ENCODE measurements at places on chromosomes 1 and 21.

GRCh38 chr1:221675880-221676800, 65.7 kb downstream of the DUSP10 start:
- no peak for DNase-seq

DNA sequence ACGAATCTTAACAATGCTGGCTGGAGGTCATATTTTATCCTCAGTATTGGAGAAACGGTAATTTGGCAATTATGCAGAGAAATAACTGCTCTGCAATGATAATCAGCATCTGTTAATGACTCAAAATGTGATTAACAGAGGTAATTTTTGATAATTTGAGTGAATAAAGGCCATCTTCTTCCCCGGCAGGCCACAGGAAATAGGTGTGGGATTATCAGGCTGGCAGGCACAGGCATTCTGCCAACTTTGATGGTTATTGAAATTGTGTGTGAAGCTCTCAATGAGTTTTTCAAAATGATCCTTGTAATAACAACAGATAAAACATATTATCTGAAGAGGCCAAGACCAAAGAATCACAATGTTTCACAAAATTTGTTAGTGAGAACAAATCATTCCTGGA, 309.0 kb downstream of the PTGER3 start:
- DNase-seq = no peak

DNA sequence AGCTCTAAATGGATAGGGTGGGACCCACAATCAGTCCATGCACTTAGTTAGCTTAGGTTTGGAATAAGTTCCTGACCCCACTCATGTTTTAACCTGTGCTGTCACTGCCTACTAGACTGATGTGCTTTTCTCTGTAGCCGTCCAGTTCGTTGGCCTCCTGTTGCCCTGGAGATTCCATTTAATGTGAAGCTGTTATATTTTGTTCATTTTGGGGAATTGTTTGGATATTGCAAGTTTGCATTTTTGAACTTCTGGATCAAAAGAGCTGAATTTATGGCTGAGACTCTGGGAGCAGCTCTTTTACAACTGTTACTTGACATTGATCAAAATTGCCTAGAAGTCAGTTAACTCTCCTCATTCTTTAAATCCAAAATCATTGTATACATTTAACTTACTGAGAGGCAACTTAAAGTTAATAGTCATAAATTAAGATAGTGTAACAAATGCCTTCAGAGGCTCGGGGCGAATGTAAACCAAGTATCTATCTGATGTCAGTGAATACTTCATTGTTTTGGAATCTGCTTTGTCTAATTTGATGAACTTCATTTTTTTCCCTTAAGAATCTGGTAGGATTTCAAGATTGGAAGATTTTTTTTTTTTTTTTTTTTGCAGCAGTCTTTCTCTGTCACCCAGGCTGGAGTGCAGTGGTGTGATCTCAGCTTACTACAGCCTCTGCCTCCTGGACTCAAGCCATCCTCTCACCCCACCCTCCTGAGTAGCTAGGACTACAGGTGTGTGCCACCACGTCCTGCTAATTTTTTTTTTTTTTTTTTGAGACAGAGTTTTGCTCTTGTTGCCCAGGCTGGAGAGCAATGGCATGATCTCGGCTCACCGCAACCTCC, 38.1 kb downstream of the MIGA1 start:
- DNase-seq = no peak

DNA sequence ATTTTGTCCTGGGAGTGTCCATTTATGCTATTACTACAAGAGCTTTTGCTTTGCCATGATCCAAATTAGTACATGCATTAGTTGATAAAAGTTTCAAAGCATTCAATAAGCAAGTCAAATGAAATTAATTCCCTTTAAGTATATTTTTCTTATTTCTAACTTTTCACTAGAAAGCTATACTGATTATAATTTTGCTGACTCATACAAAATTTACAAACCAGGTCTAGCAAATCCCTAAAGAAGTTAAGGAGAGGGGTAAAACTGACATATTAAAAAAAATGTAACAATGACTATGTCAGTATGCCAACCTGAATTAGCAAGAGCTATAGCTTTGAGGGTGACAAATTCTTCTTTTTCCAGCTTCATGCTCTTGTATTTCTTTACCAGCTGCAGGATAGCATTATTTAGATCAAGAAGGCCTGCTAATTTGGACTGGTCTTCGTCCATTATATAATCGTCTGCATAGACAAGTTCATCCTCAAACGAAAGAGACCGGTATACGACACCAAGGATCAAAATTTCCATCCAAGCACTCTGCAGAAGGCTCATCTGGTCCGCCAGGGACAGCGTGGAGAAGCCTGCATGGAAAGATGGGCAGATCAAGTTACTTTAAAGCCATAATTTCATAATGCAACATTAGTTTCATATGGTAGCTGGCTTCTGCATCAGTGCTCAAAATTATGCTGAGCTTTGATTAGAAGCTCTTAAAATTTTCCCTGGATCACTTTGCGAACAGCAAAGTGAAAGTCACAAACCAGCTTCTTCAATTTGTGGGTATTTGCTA, 95.8 kb upstream of the USH2A start:
- DNase-seq = no peak

DNA sequence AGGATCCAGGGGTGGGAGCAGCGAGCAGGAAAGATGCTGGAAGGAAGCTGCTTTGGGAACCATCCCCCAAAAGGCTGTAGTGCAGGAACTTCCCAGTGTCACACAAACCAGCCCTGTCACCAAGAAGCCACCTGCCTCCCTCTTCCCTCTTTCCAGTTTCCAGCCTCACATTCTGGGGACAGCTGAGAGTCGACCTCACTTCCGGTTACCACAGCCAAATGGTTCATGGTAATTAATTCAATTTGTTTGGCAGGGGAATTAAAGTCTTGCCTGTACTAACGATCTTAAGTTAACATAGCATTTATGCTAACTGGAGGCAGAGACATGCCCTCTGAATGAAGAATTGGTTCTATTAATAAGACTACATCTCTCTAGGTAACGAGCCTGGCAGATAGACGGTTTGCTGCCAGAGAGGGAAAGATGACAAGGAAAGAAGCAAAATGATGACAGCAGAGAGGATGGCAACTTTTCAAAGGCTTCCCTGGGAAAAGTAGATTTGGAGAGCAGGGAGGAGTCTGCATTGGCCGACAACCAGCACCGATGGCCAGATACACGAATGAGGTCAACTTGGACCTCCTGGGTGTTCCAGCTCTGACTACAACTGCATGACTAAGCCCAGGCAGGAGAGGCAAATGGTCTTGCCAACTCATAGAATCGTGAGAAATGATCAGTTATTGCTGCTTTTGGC, 64.1 kb downstream of the TMCO4 start:
- DNase-seq = no peak

DNA sequence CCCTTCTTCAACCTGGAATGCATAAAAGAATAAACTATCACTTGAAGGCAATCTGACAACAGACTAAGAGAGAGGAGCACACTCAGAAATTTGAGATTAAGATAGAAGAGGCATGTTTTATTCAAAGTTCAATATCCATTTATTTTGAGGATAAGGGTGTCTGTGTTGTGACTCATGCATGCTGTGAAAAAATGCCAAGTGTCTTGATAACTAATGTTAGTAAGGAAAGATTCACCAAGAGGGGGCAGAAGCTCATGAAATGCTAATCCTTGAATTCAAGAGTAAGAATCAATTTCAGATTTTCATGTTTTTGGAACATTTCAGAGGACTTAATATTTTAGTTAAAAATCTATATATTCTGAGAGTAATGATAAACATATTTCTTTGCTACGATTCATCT, 94.0 kb downstream of the IFI44 start:
- DNase-seq = no peak

DNA sequence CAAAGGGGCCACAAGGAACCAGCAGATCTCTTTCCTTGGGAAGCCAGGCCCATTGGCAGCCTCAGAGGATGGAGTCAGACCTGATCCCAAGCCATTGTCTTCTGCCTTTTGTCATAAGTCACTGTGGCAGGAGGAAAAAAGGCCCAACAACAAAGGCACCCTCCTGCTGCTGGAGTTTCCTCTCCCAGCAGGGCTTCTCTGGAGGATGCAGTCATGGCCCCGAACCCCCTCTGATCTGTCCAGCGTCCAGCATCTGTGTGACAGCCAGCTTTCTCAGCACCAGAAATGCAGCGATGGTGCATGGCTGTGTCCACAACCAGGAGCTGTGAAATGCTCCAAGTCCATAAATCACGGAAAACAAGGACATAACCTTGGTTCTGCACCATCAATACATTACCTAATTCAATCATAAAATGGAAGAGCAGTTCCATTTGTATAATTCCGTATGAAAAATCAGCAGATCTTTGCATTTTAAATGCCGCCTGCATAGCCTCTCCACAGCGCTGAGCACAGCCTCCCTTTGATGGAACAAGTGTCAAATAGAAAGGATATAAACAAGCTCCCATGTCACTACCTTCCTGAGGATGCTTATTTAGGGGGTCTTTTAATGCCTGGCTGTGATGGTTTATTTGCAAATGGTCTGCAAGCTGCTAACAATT, 30.6 kb downstream of the AJAP1 start:
- DNase-seq = no peak

GRCh38 chr1:8025061-8025670, 943 bp downstream of the ERRFI1 start:
- DNase-seq = no peak

DNA sequence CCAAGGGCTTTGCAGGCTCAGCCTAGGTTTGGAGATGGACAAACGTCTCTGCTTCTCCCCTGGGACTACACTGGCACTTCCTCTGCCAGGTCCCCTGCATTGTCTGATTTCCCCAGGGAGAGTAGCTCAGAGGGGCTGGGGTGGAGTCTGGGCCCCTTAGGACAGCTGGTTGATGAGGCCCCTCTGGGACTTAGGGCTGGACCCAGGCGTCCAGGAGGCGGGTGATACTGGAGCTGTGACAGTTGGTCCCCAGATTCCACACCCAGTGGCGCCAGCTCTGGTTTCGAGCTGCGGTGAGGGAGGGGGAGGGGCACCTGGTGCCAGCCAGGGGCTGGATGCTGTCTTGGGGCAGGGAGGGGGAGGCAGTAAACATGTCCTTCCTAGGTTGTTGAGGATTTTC, 7.4 kb upstream of the MEX3A start:
- DNase-seq = no peak

- no peak for DNase-seq
Measured at GRCh38 chr1:114009393-114009792, 30.1 kb downstream of the OLFML3 start.

DNA sequence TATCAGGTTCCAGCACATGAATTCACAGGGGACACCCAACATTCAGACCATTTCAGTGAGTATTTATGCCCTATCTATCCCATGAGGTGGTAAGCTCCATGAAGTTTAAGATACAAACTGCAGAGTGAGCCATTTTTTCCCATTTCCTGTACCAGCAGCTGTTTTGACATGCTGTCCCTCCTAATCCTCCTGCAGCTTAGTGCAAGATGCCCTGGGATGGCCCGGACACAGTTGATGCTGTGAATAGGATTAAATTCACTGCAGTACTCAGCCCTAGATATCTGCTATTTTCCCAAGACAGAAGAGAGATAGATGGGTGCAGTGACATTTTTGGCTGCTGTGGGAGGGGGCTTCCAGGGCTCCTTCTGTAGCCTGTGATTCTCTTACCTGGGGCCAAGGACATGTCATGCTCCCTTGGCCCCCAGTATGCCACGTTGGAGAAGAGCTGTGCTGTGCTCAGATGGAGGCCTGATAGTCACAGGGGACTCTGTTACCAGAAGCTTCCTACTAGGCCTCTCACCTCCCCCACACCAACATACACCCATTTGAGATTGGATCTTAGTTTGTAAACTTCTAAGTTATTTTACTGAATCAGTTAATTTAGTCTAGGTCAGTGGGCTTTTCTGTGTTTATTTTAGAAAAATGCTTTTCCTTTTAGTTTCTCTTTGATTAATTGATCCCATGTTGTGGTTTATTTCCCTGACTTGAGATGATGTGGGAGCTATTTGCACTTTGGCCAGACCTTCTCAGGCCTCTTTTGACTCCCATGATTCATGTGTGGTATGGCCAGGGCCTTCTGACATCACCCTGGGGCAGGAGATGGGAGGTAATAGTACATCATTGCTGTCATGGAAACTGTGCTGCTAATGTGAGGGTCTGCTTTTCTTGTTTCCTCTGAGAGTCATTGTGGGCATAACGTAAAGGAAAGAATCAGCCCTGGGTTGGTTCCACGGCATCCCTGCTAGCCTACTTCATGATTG, 92.6 kb downstream of the ST3GAL3 start:
- DNase-seq = no peak

DNA sequence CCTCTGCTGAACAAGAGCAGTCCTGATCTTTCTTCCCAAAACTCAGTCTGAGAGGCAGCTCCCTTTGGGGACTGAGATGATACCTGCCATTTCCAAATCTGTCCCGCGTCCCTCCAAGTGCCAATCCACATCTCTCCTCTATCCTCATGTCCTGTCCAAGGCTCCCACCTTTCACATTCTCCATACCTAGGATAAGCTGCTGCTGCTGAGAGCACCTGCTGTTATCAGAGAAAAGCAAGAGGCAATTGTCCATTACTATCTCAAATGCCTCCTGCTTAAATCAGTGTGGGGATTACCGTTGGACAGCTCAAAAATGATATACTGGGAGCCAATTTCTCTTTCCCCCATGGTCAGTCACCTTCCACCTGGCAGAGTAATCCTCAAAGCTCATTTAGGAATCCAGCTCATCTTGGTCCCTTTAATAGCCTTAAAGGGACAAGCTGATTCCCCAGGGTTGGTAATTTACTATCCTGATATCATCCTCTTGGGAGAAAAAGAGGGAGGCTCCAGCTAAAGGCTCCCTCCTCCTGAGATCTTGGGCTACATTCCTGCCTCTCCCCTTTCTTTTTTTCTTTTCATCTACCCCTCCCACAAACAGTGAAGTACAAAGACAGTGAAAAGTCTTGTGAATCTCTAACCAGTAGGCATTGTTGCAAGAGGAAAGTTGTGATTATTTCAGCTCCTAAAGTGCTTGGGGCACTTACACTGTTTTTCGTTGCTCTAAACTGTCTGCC, 278.1 kb upstream of the CAMK1G start:
- DNase-seq = no peak

GRCh38 chr1:48006264-48006663, 9.1 kb upstream of the TRABD2B start:
- DNase-seq = no peak

DNA sequence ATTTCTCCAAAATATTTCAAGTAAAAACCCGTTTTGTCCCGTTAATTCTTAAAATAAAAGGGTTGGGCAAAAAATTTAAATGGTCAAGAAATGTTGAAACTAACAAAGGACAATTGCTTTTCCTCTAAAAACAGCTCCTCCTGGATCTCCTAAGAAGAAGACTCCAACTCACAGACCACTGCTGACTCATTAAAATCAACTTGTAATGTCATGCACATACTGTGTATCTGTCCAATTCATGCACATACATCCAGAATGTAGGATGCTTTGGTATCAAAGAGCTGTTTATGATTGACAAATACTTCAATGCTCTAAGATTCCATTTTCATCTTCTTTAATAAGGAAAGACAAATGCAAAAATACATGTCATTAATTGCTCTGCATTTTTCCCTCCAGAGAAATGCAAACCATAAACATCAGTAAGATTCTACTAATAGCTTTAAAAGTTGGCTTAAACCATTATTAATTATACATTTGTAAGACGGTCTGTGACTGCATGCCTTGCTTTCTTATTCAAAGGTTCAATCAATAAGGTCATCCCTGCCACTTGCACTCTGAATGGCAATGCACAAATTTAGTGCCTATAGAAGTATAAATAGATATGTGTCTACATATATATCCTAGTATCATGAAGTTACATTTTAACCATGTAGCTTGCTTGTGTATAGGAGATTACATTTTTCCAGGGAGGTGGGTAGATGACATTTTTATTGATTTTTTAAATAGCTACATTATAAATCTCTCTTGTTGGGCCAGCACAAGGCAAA, 44.7 kb downstream of the PTGER3 start:
- DNase-seq = no peak

All from lower lobe of right lung (tissue), 2 donors.